ACHN (cell line): ENCODE measurements at places on chromosomes 1 and 21.
A peak's percentile ranks its signal among the peaks of the same experiment; 100 is the strongest.

DNA sequence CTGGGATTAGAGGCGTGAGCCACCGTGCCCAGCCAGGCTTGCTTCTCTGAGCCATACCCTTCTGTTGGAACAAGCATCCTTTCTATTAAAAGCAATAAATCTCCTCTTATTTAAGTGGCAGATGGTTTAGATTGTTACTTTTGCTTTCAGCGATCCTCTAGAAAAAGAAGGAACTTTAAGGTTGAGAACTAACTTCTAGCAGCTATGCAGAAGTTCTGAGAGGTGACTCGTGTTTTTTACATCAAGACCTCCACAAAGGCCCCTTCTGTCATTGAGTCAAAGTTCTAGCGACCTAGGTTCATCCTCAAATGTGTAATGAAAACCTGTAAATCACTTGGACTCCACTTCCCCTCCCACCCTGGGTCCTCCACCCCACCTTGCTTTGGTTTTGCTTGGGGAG is 30.8 kb downstream of the PLEKHO1 start:
- DNase-seq = no peak

DNA sequence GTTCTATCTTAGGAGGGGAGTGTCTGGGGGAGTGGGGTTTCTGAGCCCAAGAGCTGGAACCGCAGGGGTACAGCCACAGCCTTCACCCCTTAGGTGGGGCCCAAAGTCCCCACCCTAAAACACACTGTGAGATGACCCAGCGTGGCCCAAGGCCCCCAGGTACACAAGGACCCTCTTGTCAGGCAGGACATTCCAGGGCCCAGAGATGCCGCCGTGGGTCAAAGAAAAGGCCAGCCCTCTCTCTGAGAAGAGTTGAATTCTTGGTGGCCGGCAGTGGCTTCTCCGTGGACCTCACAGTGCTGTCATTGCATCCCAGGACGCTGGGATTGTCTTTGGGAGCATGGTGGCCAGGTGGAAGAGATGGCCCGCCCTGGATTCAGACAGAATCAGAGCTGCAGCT is 176.3 kb upstream of the C1orf174 start:
- DNase-seq = no peak

- DNase-seq = no peak
These were observed 403.5 kb downstream of the USP25 start for GRCh38 chr21:16133248-16133647.

DNA sequence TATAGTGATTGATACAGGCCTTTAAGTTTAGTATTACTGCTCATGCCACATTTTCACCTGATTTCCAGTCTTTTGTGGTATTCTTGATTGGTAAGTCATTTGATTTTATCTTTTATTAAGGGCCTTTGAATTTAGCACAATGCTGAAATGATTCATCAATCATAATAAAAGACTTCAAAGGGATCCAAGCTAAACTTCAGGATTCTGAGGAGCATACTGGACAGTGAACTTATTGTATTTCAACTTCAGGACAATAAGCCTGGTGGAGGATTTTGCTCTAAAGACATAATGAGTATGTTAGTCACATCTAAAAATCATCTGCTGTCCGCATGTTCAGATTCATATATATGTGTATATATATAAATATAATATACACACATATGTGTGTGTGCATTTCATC is 233.3 kb downstream of the SETD4 start:
- no peak for DNase-seq

GRCh38 chr1:89670163-89670562 is 37.2 kb downstream of the LRRC8C start:
- DNase-seq = no peak

DNA sequence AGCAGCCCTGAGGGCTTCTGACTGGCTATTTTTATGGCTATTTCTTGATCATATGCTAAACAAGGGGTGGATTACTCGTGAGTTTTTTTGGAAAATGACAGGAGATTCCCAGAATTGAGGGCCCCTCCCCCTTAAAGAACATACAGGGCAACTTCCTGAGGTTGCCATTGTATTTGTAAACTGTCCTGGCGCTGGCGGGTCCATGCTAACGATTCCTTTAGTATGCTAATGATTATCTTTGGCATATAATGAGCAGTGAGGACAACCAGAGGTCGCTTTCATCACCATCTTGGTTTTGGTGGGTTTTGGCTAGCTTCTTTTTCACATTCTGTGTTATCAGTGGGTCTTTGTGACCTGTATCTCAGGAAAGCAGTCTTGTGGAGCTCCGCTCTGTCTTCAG is 24.1 kb downstream of the FMN2 start:
- no peak for DNase-seq

- no peak for DNase-seq
These were observed 66.1 kb downstream of the FASLG start for GRCh38 chr1:172724765-172725613.

DNA sequence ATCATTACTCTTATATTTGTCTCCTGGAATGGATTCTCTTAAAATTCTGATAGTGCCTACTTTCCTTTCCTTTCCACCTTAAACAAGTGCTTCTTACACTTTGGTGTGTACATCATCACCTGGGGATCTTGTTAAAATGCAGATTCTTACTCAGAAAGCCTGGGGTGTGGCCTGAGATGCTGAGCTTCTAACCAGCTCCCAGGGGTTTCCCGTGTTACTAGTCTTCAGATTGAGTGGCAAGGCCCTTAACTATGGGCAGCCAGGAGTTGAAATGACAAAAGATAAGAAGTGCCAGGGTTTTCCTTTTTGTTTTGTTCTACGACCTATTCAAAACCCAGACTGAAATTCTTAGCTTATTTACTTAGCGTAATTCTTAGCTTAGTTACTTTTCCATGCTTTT is 159.2 kb downstream of the HFM1 start:
- DNase-seq = no peak

- DNase-seq = no peak
These were observed 9.9 kb downstream of the KIAA1614 start for GRCh38 chr1:180922631-180923015.

DNA sequence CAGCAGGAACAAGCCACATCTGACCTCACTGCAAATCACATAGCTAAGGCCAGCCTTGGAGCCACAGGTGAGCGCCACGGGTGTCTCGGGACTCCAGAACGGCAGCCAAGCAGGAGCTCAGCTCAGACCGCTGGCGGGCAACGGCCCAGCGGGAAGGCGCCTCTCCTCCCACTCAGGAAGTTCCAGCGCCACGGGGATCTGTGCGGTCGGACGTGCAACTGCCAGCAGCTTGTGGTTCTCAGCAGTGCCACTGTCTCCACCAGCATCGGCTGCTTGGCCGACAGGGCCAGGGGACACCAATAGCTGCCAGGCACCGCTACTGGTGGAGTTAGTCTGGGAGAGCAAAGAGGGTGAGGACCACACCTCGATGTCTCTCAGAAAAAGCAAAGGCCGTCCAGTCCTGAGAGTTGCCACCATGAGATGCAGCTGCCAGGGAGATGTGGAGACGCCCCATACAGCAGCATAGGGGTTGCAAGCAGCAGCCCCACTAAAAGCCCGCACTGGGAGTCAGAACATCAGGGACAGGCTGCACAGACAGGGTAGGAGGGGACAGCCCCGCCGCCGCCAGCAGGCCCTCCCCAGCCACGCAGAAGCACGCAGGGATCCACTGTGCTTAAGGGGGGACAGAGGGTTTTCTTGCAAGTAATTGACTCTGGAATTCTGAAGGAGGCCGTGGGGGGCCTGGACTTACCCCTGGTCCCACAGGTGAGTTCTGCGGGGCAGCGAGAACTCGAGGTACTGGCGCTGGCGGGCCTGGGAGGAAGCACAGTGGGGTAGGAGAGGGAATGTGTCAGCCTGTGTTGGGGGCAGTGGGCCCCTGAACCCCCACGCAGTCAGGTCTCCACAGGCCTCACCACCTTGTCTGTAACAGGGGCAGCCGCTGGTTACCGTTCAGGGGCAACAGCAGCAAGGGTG is 83.5 kb downstream of the NPHP4 start:
- DNase-seq = no peak

- DNase-seq = no peak
These were observed 3.2 kb upstream of the LEMD1 start for GRCh38 chr1:205424901-205425600.

- DNase-seq = no peak
These were observed 3.8 kb downstream of the DNASE2B start for GRCh38 chr1:84402060-84402459.

DNA sequence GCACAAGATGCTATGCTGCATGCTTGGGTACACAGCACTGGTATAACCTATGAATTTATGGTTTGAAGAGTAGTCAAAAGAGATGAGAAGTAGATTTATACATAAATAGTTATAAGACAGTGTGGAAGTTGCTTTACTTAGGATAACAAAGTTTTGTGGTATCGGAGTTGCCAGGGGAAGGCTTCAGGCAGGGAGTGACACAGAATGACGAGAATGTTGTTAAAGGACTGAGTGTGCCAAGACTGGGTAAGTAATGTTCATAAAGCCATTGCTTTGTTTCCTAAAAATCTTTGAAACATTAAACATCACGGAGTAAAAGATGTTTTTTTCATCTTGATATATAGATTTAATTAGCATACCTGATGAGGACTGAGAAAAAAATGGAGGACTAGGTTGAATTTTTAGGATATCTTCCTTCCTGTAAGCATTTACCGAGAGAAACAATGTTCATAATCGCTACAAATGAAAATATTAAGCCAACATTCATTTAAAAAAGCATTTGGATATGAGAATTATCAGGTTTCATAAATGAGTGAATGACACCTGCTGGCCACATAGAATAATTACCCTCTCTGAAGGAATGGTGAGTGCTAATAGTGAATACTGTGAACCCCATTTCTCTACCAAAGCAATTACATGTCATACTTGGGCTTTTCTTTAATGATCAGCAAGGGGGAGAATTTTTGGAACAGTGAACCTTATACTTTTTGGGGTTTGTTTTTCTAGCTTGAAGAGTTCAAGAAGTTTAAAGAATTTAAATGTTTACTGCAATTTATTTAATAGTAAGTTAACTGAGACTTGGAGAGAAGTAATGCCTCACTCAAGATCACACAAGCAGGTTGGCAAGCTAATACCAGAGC is 28.4 kb downstream of the EXTL2 start:
- DNase-seq = peak; percentile 41

GRCh38 chr1:226268421-226269124 is 40.4 kb downstream of the LIN9 start:
- DNase-seq = no peak

- no peak for DNase-seq
These were observed 19.9 kb upstream of the DISC1 start for GRCh38 chr1:231606712-231607111.

- no peak for DNase-seq
These were observed 22.7 kb downstream of the SERINC2 start for GRCh38 chr1:31435471-31436409.

DNA sequence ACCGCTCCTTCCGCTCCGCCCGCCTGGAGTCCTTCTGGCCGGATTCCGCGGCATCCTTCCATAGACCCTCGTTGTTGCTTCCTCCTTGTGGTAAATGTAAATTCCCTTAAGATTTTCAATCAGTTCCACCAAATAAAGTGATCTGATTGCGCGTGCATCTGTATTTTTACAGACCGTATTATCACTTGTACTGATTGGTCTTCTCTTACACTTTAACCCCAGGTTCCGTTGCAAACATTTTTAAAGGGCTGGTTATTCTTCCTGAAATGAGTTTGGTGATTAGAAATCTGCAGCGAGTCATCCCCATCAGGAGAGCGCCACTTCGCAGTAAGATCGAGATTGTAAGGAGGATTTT is 483 bp downstream of the YBEY start:
- peak; percentile 72 for DNase-seq

DNA sequence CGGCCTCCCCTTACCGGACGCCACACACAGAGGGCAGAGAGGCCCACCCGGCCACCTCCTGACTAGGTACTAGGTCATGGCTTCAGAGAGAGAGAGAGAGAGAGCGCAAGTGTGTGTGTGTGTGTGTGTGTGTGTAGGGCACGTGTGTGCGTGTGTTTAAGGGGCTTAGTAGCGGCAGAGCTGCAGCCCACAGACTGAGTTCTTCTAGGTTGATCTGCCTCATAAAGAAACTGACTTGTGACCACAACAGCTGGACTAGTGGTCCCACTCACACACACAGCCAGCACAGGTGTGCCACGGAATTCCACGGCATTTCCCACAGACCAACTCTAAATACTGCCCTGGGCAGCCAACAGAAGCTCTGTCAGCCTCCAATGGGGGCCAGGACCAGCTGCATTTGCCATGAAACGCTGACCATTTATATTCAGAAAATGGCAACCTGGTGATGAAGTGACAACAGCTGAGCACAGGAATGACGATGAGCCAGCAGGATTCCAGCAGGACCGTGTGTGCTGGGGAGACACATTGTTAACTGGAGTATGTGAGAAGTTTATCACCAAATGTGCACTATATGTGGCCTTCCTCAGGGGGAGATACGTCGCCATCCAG is 38.8 kb upstream of the GPR153 start:
- DNase-seq = no peak

GRCh38 chr1:48674641-48675040 is 102.0 kb downstream of the BEND5 start:
- no peak for DNase-seq
